ENCODE measurements at places on chromosomes 12 and 14. TPM values are rescaled to one million over a fixed set of nuclear protein-coding genes. Genes with fewer than 3 reads are reported as not detected.

DNA sequence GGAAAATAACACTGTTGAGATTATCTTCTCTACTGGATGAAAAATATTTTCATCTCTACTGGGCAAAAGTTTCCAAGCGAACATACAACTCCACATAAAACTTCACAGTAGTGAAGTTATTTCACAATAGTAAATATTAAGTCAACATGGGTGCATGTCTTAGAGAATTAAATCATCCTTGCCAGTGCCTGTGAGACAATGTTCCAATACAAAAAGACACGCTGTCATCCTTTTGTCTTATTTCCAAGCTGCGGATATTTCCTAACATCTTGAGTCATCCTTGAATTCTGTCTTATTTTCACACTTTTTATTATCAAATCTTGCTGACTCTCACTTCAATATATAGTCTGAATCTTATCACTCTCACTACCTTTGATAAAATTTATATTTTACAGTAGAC lies 142.9 kb upstream of the KITLG start:
- no peak for DNase-seq

Gene SERPINA10
- total RNA-seq = not detected

GRCh38 chr14:34593740-34594375 lies 36.1 kb downstream of the SNX6 start:
- no peak for DNase-seq

DNA sequence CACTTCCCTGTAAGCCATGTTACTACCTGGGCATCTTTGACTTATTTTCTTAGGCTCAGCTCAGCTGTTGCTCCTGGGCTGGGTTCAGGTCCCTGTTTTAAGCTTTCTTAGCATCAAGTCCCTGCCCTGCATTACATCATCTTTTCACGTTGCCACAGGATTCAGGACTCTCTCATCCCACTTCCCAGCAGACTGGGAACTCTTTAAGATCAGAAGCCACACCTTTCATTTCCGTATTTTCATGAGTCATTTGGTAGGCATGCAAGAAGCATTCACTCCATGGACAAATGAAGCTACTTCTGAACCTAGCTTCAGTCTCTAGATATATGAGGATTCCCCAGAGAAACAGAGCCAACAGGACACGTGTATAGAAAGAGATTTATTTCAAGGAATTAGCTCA lies 726.8 kb downstream of the VRK1 start:
- DNase-seq = no peak

Gene POTEG
- total RNA-seq = not detected

GRCh38 chr12:62632411-62632918 lies 165.8 kb downstream of the MON2 start:
- peak; percentile 34 for DNase-seq

Gene RFLNA
- total RNA-seq = not detected

DNA sequence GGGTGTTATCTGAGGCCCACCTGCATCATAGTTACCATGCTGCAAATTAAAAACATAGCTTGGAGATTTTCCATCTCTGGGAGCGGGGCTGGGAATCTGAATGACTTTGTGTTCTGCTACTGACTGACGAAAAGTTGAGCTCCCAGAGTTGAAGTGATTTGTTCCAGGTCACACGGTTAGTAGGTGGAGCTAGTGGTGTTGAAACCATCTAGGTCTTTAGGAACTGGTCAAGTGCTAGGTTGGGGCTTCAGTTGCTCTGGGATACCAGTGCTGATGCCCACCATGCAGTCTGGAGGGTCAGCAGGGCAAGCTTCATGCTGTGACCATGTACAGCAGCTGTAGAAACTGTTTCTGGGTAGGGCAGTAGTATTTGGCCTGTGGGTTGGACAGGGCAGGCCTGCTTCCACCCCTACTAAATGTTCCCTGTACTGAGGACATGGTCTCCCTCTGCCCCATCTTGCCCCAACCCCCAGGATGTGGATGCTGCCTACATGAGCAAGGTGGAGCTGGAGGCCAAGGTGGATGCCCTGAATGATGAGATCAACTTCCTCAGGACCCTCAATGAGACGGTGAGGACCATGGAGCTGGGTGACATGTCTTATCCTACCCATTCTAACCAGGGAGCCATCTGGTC lies 5.3 kb downstream of the KRT7 start:
- no peak for DNase-seq

- no peak for DNase-seq
Measured at GRCh38 chr12:30696103-30696408, 387 bp upstream of the IPO8 start.

- DNase-seq = peak; percentile 58
Measured at GRCh38 chr14:98227000-98227726, 1044.8 kb downstream of the BCL11B start.

Gene ITGA5
- total RNA-seq = 90.6 TPM

DNA sequence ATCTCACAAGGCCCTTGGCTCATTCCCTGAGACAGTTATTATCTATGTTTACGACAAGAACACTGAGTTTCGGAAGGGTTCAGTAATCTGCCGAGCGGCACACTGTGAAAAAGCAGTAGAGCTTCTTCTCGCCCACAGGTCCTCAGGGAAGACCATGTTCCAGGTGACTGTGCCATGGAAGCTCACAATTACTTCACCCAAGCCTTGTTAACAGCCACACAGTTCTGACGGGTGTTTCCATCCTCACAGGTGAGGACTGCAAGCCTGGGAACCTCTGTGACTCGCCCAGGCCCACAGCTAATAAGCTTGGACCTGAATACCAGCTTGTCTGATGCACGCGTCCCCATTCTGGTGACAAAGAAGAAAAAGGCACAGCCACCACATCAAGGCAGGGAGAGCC lies 15.4 kb downstream of the SETD3 start:
- no peak for DNase-seq

DNA sequence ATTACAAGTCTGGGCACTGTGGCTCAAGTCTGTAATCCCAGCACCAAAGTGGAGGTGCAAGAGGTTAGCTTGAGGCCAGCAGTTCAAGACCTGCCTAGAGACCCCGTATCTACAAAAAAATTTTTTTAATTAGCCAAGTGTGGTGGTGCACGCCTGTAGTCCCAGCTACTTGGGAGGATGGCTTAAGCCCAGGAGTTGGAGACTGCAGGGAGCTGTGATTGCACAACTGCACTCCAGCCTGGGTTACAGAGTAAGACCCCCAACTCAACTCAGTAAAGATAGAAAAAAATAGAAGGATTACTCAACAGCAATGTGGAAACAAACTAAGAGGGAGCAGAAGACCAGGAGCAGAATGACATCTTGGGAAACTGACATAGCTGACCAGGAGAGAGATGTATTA lies 13.3 kb downstream of the SBNO1 start:
- DNase-seq = no peak

DNA sequence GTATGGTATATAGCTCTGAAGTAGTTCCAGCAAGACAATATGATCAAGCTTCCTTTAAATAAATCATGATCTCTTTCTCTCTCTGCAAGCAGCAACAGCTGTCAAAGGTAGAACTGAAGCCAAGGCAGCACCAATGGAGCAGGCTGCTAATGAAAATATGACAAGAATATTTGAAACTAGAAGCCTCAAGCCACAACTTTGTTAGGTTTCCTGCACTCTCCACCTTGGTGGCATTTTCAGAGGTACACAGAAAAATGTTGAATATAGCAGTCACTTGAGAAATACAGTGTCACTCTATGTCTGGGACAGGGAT lies 43.8 kb upstream of the PSMA6 start:
- no peak for DNase-seq

DNA sequence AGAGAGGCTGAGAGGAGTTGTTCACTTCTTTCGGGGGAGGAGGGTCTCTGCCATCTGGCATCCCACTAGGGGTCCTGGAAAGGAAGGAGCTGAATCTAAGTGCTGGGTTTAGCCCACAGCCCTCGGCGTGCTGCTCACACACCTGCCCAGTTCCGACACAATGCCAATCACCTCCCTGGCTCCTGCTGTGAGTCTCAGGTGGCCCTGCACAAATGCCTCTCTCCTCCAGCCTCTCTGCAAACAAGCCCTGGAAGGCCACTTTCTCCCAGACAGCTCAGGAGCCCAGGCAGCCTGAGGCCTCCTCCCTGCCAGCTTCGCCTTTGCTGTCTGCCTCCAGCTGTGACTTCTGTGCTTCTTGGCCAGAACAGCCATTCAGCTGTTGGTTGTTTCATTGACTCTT lies 51.2 kb downstream of the SMIM41 start:
- no peak for DNase-seq

- DNase-seq = no peak
Measured at GRCh38 chr12:3661028-3661427, 91.9 kb downstream of the CRACR2A start.

Gene KRT75
- not detected for total RNA-seq

Gene HCAR2
- total RNA-seq = not detected

DNA sequence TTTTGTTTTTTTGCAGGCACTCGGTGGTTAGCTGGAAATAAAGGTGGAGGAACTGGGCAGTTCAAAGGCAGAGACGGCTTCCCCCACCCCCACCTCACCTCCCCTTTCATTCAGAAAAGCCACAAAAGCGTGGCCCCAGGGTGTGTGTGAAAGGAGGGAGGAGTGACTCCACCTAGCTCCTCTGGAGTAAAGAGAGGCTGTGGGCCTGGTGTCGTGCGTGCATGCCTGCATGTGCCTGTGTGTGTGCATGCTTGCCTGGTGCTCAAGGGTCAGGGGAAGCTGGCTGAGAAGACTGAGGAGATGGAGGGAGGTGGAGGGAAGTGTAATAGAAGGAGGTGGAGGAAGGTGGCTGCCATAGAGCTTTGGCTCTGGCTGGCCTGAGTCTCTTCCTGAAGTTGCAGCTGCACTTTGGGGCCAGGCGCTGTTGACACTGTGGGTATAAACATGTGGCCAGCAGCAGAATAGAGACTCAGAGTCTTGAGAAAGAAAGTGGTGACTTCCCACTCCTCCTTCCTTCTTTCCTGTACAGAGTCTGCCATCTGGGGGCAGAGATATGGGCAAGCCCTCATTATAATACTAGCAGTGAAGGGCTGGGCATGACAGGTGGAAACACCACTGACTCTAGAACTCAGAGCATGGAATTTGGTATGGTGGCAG lies 36.9 kb upstream of the SINHCAF start:
- peak; percentile 63 for DNase-seq

Gene LALBA
- not detected for total RNA-seq

GRCh38 chr12:1846421-1847405 lies 26.3 kb downstream of the LRTM2 start:
- no peak for DNase-seq

Gene IFT43
- 8.2 TPM for total RNA-seq

Gene OR11G2
- total RNA-seq = not detected

Measured in activated naive CD8-positive, alpha-beta T cell treated with anti-CD3 and anti-CD28 coated beads, Interleukin-2, amount 10 ng/mL, durations not matched to agents 7 days and 5 days (primary cell).